ENCODE measurements at places on chromosomes 16 and 17. TPM values are rescaled to one million over a fixed set of nuclear protein-coding genes. Genes with fewer than 3 reads are reported as not detected.

- no peak for DNase-seq
- no peak overlapping the region for H3K27ac ChIP-seq
- H3K4me1 ChIP-seq, result peaks cover 12% of the 10 kb centered on the region
- no peaks in the 10 kb centered on the region for H3K36me3 ChIP-seq
- peaks cover 22% of the 10 kb centered on the region for H3K27me3 ChIP-seq
These were observed 377 bp upstream of the CRHR1 start for GRCh38 chr17:45783593-45784292.

- H3K4me1 ChIP-seq, result peaks cover 29% of the 10 kb centered on the region
- H3K27ac ChIP-seq, result peak overlapping the region; percentile 87
- H3K4me3 ChIP-seq, result no peak overlapping the region
- no peaks in the 10 kb centered on the region for H3K36me3 ChIP-seq
- no peaks in the 10 kb centered on the region for H3K27me3 ChIP-seq
These were observed 8.7 kb upstream of the KAT7 start for GRCh38 chr17:49779739-49780231.

GRCh38 chr17:47841488-47842291 lies 617 bp upstream of the SCRN2 start:
- peak overlapping the region; percentile 64 for H3K4me3 ChIP-seq
- H3K27ac ChIP-seq, result peak overlapping the region; percentile 13
- peaks cover 2% of the 10 kb centered on the region for H3K27me3 ChIP-seq

GRCh38 chr17:30340801-30341356 lies 7.0 kb upstream of the TMIGD1 start:
- H3K27ac ChIP-seq, result no peak overlapping the region
- no peaks in the 10 kb centered on the region for H3K27me3 ChIP-seq
- no peaks in the 10 kb centered on the region for H3K36me3 ChIP-seq
- H3K4me1 ChIP-seq, result no peaks in the 10 kb centered on the region
- no peak for DNase-seq

GRCh38 chr17:35912942-35913341 lies 17.6 kb downstream of the RDM1 start:
- no peak for DNase-seq
- H3K4me3 ChIP-seq, result no peak overlapping the region
- no peaks in the 10 kb centered on the region for H3K27me3 ChIP-seq
- H3K36me3 ChIP-seq, result no peaks in the 10 kb centered on the region
- H3K4me1 ChIP-seq, result no peaks in the 10 kb centered on the region

Gene ANKFN1
- not detected for total RNA-seq

Measured in ascending aorta (tissue), 2 donors.